Cortex of kidney (tissue), 1 donor: ENCODE measurements at places on chromosomes 11 and 22.

DNA sequence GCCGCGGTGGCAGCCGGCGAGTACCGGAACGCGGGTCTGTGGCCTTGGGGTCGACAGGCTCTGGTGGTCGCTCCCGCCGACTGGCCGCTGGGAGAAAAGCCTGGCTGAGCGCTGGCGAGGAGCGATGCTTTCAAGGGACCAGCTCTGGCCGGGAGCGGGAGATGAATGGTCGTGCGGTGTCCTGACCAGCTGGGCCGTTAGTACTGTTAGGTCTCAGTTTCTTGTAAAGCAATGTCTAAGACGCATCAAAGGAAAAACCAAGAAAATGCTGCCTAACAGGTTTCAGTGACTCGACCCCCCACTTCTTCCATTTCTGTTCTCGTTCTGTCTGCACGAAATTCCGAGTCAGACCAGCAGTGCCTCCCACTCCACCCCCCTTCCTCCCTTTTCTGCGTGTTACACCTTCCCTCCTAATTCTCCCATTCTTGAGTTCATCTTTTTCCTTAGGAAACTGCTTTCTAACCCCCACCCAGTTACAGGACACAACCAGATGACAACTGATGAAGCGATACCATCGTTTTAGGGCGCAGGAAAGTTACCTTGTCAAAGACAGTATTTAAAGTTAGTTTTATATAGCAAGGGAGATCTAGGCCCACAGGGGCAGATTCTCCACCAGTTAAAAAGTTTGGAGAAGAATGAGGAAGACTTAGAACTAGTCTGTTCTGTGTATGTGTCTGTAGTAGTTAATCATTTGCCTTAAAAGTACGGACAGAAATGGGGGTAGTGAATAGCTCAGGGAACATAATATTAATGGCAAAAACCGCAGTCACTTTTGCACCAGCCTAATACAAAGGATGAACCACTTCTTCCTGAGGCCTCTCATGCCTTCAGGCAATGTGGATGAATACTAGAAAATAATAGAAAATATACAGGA, 1.0 kb downstream of the CUL5 start:
- DNase-seq: no peak

DNA sequence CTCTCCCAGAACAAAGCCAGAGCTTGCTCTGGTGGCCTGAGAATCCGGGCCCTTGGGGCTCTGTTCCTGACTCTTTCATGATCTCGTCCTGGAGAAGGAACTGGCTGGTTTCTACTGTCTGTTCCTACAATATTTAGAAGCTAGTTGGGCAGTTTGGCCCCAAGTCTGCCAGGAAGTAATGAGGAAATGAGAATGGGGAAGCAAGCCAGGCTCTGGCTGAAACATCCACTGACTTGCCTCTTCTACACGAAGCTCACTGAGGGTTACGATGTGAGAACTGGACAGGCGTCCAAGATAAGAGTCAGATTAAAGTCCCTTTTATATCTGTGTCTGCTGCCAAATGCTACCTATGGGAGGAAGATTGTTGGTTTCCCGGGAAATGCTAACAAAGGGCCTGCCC, 110.0 kb upstream of the KIRREL3 start:
- DNase-seq: no peak

DNA sequence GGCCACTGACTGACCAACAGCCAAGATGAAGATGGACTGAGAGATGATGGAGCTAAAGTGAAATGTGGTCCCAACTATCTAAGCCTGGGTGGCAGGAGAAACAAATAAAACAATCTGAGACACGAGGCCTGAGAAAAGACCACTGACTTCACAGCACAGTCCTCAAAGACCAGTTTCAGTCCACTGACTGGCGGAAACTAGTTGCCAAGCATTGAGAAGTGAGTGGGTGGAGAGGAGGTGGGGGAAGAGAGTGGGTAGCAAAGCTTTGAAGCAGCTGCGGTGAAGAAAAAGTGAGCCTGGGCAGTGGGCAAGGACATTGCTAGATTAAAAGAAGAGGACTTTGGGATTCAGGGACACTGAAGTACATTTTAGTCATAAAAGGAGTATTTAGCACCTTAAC, 1.9 kb downstream of the MS4A1 start:
- no peak for DNase-seq

DNA sequence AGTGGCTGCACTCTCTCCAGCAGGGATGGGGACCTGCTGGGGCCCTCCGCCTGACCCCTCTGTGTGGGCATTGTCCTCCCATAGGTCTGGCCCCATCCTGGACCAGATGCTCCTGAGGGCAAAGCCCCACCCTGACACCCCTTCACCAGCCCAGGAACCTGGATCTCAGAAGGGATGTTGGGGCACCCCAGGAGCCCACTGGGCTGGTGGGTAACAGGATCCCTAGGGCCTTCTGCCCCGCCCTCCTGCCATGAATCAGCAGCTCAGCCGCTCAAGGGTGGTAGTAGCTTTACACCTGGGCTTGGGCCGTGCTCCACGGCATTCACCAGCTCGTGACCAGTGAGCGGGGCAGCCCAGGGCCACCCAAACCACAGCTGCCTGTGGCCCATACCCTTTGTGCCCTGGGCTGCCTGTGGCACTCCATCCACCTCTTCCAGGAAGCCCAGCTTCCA, 1.0 kb upstream of the MAPK12 start:
- no peak for DNase-seq

DNA sequence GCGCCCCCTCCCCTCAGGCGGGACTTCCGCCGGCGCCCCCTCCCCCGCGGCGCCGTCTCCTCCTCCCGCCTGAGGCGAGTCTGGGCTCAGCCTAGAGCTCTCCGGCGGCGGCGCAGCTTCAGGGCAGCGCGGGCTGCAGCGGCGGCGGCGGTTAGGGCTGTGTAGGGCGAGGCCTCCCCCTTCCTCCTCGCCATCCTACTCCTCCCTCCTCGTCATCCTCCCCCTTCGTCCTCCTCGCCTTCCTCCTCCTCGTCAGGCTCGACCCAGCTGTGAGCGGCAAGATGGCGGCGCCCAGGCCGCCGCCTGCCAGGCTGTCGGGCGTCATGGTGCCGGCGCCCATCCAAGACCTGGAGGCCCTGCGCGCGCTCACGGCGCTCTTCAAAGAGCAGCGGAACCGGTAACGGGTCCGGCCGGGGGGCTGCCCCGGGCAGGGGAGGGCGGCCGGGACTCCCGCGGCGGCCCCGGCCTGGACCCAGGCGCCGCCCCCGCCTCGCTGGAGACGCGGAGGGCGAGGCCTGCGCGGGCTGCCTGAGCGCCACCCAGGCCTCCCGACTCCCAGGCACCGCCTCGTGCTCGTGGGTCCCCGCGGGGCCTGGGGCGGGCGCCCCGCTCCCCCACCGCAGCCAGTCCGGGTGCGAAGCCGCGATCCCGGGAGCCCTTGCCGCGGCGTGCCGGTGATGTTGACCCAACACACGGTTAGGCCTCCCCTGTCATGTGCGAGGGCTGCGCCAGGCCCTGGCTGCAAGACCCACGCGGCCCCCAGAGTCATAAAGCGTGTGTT, at the start of gene ATXN10:
Gene ATXN10, plus strand, starts transcription at position 52 of the 781 bp plus-strand sequence. Its CDS starts 230 bp downstream, at position 282.
- DNase-seq: no peak
